ENCODE measurements at places on chromosomes 13 and 19.

DNA sequence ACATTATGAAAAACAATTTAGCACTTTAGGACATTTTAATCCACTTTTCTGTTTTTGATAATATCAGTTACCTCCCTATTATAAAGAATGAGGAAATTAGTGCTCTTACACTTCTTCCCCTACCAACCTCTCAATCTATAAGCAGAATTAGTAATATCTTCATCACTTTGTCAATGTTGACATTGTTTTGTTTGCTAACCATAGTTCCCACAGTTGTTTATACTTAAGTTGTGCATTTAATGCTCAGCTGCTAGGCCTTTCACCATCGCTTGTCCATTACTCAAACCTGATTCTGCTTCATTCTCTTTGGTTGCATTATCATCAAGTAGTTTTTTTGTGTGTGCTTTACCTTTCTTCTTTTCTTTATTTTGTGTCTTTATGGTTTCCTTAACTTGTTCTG, 132.1 kb downstream of the CDK8 start:
- no peak for DNase-seq

DNA sequence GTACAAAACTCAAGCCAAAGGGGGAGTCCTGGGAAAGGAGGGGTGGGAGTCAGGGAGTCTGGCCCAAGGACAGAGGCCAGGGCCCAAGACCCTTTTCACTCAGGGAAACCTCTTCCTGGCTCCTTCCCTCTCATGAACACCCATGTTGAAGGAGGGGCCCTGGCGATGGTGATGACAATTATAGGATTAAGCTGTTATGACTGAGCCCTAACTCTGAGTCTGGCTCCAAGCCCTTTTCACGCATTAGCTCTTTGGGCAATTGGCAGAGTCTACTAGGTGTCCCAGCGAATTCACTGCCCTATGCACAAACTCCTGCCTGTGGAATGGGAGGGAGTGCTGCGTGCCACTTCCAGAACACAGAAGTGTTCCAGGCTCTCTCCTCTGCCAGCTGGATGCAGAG, 20.7 kb downstream of the ZNF575 start:
- no peak for DNase-seq

GRCh38 chr19:15443838-15444237, 5.9 kb downstream of the WIZ start:
- DNase-seq: no peak

DNA sequence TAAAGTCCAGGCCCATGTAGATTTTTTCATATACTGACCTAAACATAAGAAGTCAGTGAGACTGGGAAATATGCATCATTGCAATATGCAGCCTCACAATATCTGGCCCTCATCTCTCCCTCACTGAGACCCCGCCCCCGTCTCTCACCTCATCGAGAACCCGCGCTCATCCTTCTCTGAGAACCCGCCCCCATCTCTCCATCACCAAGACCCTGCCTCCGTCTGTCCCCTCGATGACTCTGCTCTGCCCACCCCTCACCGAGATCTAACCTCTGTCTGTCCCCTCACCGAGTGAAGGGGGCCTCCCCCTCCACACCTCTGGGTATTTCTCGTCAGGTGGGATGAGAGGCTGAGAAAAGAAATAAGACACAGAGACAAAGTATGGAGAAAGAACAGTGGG, 20.5 kb upstream of the ZNF846 start:
- DNase-seq: no peak

DNA sequence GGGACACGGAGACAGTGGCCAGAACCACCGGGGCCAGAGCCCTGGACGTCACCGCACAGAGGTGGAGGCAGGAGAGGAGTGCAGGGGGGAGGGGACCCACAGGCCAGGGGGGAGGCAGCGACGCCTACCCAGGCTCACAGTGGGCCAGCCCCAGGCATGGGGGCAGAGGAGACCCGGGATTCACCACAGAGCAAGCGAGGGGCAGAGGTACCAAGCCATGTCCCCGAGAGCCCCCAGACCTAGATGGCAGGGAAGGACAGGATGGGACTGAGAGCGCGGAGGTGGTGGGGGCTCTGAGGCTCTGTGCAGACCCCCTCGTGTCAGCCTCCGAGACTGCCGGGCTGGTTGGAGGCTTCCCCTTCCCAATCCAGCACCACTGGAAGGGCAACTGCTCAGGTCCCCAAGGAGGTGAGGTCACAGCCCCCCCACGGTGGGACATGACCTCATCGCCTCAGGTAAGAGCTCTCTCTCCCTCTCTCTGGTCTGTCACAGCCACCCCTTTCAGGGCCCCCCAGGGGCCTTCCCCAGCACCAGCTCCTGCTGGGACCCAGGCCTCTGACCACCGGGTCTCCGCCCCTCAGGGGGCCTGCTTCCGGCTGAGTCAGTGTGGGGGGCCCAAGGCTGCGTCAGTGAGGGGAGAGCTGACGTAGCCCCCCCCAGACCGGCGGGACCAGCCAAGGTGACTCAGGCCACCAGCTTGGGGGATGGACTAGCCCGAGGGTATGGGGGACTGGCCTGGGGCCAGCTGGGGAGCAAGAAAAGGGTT, 2.2 kb upstream of the IL11 start:
- DNase-seq: no peak

GRCh38 chr19:40974633-40975037, 16.4 kb upstream of the CYP2B6 start:
- DNase-seq: peak; percentile 37

GRCh38 chr19:34104096-34104495, 68.2 kb upstream of the LSM14A start:
- no peak for DNase-seq

DNA sequence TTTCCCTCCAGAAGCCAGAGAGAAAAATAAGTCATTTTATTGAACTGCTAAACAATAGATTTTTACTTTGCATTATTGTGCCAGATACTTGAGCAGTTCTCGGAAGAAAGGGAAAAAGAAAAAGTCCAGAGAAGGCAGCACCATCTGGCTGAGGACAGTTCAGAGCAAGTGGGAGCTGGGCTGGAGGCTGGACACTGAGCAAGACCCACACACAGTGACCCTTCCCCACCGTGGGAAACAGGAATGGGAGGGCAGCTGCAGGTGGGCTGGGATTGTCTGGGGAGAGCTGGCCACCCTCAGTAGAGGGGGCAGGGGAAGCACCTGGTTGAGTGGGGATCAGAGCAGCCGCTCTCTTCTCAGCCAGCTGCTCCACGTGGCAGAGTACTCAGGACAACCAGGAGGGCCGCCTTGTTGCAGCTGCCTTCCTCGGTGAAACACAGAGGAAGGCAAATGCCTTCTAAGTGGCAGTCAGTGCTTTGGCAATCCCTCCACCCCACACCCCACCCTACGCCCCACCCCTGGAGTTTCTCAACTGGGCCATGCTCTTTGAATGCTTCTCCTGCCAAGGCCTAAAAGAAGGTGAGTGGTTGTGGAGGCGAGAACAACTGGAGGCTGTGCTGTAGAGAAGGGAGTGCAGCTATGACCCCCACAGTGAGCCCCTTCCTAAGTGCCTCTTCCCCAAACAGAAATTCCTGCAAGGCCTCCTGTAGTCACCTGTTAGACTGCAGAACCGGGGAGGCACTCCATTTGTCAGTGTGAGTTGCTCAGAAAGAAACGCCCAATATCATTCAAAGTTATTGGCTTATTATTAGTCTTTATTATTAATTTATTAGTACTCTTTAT, 179.3 kb downstream of the ZIC5 start:
- no peak for DNase-seq

GRCh38 chr13:33015241-33015668, 968 bp upstream of the KL start:
- DNase-seq: no peak

- no peak for DNase-seq
Measured at GRCh38 chr13:21703846-21704245, 33.0 kb downstream of the FGF9 start.

DNA sequence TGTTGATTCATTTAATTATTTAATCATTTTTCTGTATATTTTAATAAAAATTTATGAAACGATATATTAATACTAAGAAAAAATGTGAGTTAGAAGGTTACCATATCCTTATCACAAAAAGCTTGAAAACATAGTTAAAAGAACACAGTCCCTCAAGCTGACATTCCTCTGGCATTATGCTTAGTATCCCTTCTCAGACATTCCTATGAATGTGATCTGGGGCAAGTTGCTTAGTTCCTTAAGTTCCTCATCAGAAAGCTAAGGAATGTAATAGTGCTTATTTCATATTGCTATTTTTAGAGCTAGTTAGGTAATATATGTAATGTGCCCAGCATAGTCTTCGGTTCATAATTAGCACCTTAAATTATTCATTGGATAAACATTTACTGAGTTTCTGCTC, 122.8 kb downstream of the MTUS2 start:
- DNase-seq: no peak

GRCh38 chr19:3039641-3040077, 10.6 kb upstream of the TLE2 start:
- no peak for DNase-seq

- no peak for DNase-seq
Measured at GRCh38 chr13:28822151-28822550, 2.0 kb downstream of the MTUS2 start.

DNA sequence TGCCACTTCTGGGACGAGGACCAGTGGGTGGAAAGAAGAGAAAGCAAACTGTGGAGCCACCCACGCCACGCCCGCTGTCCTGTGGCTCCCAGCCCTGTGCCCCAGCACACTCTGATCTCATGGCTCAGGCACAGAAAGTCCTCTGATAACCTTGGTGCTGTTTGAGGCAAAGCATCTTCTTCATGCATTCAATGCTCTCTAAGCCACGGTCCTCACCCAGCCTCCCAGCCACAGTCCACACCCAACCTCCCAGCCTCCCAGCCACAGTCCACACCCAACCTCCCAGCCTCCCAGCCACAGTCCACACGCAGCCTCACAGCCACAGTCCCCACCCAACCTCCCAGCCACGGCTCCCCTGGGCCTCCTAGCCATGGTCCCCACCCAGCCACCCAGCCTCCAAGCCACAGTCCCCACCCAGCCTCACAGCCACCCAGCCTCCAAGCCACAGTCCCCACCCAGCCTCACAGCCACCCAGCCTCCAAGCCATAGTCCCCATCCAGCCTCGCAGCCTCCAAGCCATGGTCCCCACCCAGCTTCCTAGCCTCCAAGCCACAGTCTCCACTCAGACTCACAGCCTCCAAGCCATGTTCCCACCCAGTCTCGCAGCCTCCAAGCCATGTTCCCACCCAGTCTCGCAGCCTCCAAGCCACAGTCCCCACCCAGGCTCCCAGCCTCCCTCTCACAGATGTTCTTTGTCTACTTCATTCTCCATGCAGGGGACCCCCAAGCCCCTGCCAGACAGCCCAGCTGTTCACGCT, 74.9 kb downstream of the SOX1 start:
- no peak for DNase-seq

DNA sequence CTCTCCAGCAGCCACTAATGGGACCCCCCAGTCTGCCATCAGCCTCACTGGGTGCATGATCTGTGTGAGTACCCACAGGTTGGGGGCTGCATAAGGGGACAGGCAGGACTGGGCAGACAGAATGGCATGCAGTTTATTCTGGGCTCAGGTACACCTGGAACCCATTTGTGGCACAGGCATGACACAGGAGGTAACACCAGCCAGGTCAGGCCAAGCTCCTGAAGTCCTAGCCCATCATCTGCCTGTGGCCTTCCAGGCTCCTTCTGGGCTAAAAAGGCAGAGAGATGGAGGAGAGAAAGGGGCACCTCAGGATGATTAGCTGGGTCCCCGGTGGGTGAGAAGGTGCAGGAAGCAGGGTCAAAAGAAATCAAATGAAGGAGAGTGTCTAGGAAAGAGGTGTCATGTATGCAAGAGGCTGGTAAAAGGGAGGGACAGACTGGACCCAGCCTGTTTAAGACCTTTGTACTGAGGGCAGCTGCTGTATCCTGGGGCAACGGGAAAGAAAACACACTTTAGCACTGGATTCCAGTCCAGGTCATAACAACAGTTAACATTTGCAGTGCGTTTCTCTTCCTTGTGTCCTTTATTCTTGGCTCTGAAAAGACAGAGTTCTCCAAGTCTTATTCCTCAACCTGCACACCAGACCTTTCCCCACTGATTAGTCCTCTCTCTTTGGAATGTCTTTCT, 20.2 kb upstream of the DGKH start:
- no peak for DNase-seq

DNA sequence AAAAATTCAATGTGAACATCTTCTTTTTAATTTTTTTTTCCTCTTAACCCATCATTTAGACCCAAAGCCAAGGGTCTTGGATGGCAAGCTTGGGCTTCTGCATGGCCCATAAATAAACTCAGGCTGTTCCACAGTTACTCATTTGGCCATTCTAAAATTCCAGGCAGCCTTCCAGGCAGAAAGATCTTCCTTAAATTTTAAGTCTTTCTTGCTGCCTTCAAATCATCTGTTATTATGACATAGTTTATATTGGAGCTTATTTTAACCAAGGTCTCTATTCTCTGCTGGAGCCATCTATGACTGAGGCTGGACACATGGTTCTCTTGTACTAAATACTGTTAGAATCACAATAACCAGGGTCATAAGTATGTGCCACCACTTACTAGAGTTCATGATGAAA, 317.3 kb upstream of the MAB21L1 start:
- no peak for DNase-seq

GRCh38 chr13:29480893-29481525, 114.5 kb downstream of the SLC7A1 start:
- DNase-seq: no peak

DNA sequence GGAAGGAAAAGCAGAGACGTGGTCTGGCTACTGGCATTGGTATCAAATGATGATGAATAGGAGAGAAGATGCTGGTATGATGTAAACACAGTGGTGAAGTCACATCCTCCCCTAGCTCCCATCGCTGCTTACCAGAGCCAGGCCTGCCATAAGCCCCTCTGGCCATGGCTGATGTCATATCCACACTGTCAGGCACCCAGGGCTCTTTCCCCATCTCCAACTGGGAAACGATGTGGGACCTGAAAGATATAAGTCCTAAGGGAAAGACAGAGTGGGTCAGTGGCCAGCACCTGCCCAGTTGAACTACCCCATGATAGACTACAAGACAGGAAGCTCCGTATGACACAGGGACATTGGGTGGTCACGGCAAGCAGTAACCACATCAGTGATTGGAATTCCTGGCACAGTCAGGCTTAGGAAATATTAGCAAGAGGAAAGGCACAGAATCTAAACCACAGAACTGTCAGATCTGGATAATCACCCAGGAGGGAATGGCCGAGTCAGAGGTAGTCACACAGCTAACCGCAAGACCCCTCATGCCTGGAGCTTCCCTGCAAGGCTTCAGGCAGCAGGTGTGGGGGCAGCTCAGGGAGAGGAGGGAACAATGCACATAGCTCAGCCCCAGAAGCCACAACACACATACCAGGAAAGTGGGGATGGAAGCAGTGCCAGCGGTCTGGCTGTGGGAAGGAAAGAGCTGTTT, 3.8 kb downstream of the ZNF792 start:
- no peak for DNase-seq

GRCh38 chr13:80408270-80408669, 67.3 kb upstream of the SPRY2 start:
- DNase-seq: no peak

- no peak for DNase-seq
Measured at GRCh38 chr13:112596235-112596634, 8.3 kb upstream of the TUBGCP3 start.

- DNase-seq: peak; percentile 90
Measured at GRCh38 chr19:17539238-17540117, 16.0 kb upstream of the COLGALT1 start.

DNA sequence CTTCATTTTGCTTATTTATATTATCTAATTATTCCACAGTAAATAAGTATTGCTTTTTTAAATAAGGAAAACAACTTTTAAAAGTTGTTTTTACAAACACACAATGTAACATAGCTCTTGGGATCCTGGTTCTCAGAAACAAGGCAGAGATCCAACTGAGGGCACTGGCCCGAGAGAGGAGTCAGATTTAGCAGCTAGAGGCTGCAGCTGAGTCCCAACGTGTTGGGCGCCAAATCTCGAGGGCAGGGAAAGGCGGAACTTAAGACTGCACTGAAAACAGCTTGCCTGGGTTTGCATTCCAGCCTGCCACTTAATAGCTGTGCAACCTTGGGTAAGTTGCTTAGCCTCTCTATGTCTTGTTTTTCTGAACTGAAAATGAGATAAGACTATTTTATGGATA, 16.4 kb upstream of the WASF3 start:
- DNase-seq: no peak

All from GM12891 (cell line).